ENCODE measurements at places on chromosomes 12 and 14.

- DNase-seq: peak; percentile 27
These were observed 227.5 kb upstream of the RMST start for GRCh38 chr12:97235102-97235501.

DNA sequence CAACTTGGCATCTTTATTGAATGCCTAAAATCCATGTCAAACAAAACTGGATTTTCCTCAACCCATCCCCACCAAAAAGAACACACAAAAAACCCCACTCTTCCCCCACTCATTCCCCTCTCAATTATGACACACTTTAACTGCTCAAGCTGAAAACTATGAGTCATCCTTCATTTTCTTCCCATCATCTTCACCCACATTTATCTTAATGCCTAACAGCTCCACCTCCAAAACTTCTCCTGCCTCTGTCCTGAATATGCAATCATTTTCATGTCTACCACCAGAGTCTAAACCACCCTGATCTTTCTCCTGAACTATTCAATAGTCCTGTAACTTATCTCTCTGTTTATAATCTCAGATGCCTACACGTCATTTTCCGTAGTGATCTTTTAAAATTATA, 239.7 kb downstream of the BCAT1 start:
- no peak for DNase-seq

DNA sequence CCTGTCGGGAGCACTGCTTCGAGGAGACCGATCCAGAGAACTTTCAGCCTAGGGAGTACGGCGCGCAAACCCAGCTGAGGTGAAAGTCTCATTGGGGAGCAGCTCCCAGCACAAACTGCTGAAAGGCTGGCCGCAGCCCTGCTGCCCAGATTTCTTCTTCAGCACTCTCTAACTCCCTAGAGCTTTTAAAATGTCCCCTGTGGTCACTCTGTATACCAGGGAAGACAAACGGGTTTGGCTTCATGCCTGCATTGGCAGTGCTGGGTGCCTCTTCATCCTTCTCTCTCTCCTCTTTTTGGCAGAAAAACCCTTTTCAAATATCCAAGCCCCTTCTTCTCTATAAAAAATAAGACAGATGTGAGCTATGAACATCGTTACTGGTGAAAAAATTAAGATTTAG, 34.9 kb downstream of the BBS10 start:
- no peak for DNase-seq

GRCh38 chr14:23139874-23140273, 20.8 kb upstream of the CEBPE start:
- DNase-seq: no peak

GRCh38 chr14:92560106-92560865, 46.7 kb downstream of the RIN3 start:
- DNase-seq: no peak

DNA sequence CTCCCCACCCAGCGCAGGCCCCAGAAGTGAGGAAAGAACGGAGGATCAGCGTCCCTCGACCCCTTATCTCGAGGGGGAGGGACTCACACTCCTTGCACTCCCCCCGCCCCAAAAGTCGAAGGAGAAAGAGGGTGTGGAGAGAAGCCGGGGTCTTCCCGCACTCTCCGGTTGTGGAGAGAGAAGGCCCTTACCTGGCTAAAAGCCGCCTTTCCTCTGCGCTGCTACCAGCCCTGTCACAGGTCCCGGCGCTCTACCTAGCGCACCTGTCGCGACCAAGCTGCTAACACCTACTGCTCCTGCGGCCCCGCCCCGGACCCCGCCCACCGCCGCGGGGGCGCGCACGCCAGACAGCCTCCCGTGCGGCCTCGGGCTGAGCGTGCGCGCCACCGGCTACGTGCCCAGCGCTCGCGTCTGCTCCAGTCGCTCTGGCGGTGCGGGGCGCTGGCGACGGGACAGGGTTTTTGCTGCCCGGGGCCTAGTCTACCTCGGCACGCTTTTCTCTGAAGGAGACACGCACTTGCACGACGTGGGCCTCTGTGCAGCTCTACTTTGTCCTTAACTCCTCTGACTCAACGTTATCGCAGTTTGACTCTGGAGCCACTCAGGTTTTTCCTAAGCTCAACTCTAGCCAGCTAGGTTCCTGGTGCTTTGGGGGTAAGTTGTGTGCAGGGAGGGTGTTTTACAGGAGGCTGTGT, at the start of gene LIMA1:
LIMA1 (minus strand) TSS at position 292 of the 695 bp plus-strand sequence. CDS start 34,769 bp downstream, outside the sequence.
- peak; percentile 76 for DNase-seq

GRCh38 chr14:62658631-62659030, 386.6 kb downstream of the KCNH5 start:
- DNase-seq: no peak
